ENCODE measurements at places on chromosomes 6 and 20.

GRCh38 chr6:169847901-169848311 lies 96.5 kb downstream of the ERMARD start:
- DNase-seq = no peak

GRCh38 chr6:6712449-6713403 lies 124.2 kb downstream of the LY86 start:
- peak; percentile 44 for DNase-seq

GRCh38 chr6:145736661-145737144 lies 1.4 kb upstream of the EPM2A start:
- peak; percentile 46 for DNase-seq

- peak; percentile 96 for DNase-seq
These were observed 24.6 kb upstream of the GTSF1L start for GRCh38 chr20:43751167-43752050.

- no peak for DNase-seq
These were observed 50.0 kb downstream of the ISM1 start for GRCh38 chr20:13271098-13271497.

- peak; percentile 71 for DNase-seq
These were observed at the start of gene HDDC2 for GRCh38 chr6:125301435-125302391. Gene HDDC2, minus strand, starts transcription at chr6:125301967. Its CDS starts 35 bp downstream, at chr6:125301932.

- no peak for DNase-seq
These were observed 4.1 kb downstream of the HLA-B start for GRCh38 chr6:31352683-31353383.

GRCh38 chr20:45445805-45446562 lies 23.6 kb upstream of the WFDC2 start:
- DNase-seq = peak; percentile 15

GRCh38 chr20:57680934-57681914 lies 28.6 kb downstream of the PMEPA1 start:
- no peak for DNase-seq

DNA sequence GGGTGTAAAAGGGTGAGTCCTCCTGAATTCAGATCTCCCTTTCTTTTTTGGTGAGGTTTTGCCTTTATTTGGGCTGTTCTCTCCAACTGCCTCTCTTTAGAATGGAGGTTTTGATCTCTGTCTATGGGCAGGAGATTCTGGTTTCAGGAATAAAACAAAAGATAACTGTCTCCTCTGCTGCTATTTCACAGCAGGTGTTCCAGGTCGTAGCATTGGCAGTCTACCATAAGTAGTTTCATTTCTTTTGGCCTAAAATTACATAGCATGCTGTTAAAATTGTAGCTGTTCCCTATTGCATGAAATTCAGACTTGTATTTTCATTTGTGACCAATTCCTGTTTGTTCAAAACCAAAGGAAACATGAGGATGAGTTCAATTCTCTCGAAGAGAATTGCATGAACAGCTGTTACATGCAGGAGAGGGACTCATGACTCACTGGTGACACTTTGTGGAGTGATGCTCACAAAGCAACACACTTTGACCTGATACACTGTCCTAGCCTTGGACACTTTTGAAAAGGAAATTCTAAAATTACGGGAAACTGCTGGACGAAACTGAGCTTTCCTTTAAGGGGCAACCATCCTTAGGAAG lies 76.8 kb upstream of the SIRPG start:
- DNase-seq = no peak

DNA sequence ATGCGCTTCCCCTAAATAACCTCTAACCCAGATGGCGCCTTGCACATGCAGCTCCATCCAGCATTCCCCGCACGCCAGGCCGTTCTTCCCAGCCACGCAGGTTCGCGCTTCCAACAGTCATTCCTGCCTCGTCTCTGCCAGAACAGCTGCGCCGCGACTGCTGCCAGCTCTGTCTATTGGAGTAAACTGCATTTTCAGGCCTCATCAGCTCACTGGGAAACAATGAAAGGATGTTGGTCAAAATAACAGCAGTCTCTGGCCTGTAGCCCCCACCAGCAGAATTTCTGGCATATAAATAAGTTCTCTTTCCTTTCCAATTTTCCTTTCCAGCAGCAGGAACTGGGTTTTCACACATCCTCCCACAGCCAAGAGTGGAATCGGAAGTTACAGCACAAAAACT lies 14.6 kb downstream of the NRSN1 start:
- no peak for DNase-seq

DNA sequence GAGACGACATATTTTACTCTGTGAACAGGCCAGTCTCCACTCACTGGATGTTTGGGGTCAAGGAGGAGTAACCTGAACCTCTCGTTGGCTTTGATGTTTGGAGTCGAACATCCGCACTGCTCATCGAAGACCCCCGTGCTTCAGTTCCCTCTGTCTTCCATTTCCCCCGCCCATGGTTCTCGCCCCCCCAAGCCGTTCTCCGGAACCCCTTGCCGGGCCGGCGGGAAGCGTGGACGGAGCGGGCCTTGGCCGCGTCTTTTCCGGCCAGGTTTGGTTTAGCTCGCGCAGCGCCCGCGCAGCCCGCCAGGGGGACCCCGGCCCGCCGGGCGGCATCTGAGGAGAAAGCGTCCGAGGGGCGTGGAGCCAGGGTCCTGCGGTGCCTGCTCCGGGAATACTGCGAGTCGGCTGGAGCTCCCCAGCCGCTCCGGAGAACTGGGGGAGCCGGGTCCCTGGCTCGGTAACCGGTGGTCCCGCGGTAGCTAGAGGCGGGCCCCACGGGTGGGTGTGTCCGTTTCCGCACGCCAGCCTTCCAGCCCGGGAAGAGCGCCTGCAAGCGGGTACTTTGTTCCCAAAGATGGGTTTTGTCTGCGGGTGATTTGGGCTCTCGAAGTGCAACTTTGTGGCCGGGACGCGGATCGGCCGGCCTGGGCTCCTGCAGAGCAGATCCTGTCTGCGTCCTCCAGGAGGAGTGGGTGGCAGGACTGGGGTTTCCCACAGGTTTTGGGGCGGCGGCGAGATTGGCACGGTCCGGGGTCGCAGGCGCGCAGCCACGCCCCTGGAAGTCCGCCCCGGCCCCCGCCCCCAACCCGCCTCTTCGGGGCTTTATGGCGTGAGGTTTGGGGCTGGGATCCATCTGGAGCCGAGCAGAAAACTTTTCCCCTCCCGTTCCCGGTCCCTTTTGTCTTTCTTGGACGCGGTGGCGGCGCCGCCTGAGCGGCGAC lies at the start of gene TMEM200A:
Gene TMEM200A, plus strand, starts transcription at position 852 of the 941 bp plus-strand sequence. CDS start 74,406 bp downstream, outside the sequence.
- DNase-seq = peak; percentile 56

GRCh38 chr6:25215881-25216280 lies 63.3 kb upstream of the CARMIL1 start:
- DNase-seq = no peak

DNA sequence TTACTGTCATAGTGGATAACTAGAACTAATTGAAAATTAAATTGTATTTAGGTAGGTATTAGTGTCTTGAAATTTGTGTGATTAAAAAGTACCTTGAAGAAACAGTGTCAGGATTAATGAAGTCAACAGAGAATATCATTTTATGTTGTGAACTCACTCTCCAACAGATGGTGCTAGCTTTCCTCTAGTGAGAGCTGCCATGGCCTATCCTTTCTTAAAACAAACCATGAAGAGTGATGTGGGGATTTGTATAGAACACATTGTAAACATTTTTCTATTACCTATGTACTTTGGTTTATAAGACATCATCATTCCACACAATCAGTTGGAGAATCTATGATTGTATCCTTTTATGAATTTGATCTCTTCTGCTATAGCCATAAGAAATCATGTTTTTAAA lies 4.8 kb upstream of the SRSF12 start:
- DNase-seq = peak; percentile 51

- no peak for DNase-seq
These were observed 13.2 kb downstream of the AAR2 start for GRCh38 chr20:36249450-36249849.

GRCh38 chr6:7786214-7786661 lies 60.3 kb downstream of the BMP6 start:
- no peak for DNase-seq

- peak; percentile 62 for DNase-seq
These were observed 48.5 kb downstream of the KIF13A start for GRCh38 chr6:17938901-17939300.

- no peak for DNase-seq
These were observed 41.3 kb downstream of the UTRN start for GRCh38 chr6:144326393-144326792.

DNA sequence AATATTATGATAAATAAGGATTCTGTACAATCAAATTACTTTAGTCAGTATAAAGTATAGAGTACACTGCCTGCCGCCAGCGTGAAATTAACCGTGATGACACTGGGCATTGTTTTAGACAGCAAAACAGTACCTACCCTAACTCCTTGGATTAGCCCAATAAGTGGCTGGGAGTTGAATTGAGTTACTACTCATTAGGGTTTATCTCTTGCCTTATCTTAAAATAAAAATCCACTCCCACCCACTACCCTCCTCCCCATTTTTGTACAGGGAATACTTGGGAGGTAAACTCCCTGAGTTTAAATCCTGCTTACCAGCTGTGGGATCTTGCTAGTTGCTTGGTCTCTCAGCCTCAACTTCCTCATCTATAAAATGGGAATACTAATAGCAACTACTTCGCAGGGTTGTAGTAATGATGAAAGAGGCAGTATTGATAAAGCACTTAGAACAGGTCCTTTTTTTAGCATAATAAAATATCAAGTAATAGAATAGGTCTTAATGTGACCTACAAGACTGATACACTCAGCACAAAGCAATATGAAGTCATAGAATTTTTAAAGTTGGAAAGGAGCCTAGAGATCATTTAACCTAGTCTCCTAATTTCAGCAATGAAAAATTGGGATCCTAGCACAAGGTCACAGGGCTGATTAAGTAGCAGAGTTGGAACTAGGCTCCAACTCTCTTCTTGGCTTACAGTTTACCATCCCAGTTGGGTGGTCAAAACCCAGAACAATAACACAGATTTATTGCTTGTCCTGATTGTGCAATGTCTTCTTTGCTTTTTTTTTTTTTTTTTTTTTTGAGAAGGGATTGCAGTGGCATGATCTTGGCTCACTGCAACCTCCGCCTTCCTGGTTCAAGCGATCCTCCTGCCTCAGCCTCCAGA lies 23.8 kb downstream of the PHACTR2 start:
- peak; percentile 27 for DNase-seq

GRCh38 chr6:26532699-26533531 lies 5.3 kb upstream of the HMGN4 start:
- peak; percentile 80 for DNase-seq

- DNase-seq = peak; percentile 37
These were observed 190.2 kb upstream of the SNX9 start for GRCh38 chr6:157632821-157633220.

GRCh38 chr6:161882196-161882765 lies 608.4 kb upstream of the AGPAT4 start:
- no peak for DNase-seq

GRCh38 chr6:170286934-170287265 lies 4.0 kb downstream of the DLL1 start:
- DNase-seq = no peak

DNA sequence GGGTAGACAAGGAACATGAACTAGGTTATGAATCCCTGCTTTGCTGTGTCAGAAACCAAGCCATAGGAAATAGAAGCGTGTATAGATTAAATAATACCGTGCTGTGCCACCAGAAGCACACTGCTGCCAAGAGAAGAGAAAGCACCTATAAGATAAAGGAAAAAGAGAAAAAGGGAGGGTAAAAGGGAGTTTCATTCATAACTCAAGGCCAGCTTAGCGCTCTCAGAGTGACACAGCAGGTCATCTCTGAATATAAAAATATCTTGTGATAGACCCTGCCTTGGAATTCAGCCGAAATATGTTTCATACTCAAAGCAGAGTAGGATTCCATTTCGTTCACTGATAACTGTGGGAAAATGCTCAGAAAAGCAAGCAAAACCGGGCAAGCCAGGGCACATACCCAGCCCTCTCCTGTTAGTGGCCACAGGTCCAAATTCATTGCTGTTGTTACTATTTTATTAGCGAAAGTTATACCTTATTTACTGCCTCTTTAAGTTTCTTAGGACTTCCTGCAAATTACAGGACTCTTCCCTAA lies 8.7 kb downstream of the JAG1 start:
- DNase-seq = no peak

DNA sequence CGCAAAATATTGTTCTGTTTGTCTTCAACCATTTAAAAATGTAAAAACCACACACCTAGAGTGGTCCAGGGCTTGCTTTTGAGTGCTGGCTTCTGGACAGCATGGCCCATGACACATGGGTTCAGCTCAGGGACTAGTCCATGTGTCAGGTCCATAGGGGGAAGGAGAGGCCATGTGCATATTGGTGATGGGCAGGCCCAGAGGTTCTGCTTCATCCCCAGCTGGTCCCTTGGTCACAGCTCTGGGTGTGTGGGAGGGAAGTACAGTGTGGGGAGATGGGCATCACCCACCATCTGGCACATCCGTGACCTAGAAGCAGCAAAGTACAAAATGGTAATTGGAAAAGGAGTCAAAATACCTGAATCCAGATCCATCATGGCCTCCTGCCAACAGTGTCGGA lies 50.7 kb downstream of the STK35 start:
- DNase-seq = no peak

GRCh38 chr6:53309059-53309900 lies 39.5 kb downstream of the ELOVL5 start:
- peak; percentile 62 for DNase-seq

DNA sequence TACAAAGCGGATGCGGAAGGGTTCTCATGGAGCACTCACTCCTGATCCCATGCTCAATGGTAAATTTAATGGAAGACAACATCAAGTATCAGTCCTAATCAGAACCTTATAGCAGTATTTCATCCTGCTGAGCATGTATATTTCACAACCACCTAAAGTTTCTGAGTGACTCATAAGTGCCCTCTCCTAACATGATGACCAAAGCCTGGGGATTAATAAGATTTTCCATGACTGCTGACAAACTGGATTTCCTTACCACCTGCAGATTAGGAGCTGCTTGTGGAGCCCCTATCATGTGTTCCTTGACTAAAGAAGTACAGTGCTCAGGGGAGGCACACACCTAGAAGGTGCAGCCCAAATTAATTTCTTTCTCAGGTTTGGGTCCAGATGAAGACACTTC lies 112.8 kb downstream of the INSM1 start:
- DNase-seq = peak; percentile 89

- peak; percentile 55 for DNase-seq
These were observed 14.7 kb upstream of the SIM1 start for GRCh38 chr6:100479179-100480035.

GRCh38 chr20:20206788-20207187 lies 154.5 kb downstream of the CFAP61 start:
- DNase-seq = no peak

DNA sequence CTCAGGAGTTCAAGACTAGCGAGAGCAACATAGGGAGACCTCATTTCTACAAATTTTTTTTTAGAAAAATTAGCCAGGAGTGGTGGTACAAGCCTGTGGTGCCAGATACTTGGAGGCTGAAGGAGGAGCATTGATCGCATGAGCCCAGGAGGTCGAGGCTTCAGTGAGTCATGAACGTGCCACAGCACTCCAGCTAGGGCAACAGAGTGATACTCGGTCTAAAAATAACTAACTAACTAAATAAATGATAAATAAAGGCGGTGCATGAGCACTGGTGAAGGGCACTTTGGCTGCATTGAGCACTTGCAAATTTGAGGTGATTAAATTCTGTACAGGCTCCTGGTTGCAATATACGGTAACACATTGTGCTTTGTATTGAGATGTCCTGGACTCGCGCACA lies 13.5 kb downstream of the HLA-A start:
- DNase-seq = no peak
